ENCODE measurements at places on chromosomes 2 and 18. TPM values are rescaled to one million over a fixed set of nuclear protein-coding genes. Genes with fewer than 3 reads are reported as not detected.

- no peak for DNase-seq
Observed at GRCh38 chr2:234290671-234291070, 206.2 kb downstream of the ARL4C start.

Gene RIT2
- polyA plus RNA-seq: not detected

Gene MARCHF4
- 1.5 TPM for polyA plus RNA-seq

DNA sequence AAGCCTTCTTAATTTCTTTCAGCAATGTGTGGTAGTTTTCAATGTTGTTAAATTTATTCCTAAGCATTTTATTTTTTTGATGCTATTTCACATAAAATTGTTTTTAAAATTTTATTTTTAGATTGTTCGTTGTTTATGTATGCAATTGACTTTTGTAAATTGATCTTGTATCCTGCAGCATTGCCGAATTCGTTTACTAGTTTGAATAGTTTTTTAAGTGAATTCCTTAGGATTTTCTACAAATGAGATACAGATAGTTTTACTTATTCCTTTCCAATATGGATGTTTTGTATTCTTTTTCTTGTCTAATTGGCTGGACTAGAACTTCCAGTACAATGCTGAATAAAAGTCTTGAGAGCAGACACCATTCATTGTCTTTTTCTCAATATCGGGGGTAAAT lies 55.6 kb downstream of the QPCT start:
- DNase-seq: no peak

Gene MC5R
- not detected for polyA plus RNA-seq
